ENCODE measurements at places on chromosomes 2 and 18.

- H3K4me1 ChIP-seq = peaks cover 65% of the 10 kb centered on the region
- H3K4me3 ChIP-seq = peak overlapping the region; percentile 98
- H3K27ac ChIP-seq = peak overlapping the region; percentile 83
Observed at GRCh38 chr18:2982022-2982421, 30.9 kb downstream of the LPIN2 start.

GRCh38 chr18:58284699-58285448 lies 240.8 kb downstream of the NEDD4L start:
- H3K4me1 ChIP-seq = peaks cover 7% of the 10 kb centered on the region
- no peaks in the 10 kb centered on the region for H3K27me3 ChIP-seq
- no peak for DNase-seq

DNA sequence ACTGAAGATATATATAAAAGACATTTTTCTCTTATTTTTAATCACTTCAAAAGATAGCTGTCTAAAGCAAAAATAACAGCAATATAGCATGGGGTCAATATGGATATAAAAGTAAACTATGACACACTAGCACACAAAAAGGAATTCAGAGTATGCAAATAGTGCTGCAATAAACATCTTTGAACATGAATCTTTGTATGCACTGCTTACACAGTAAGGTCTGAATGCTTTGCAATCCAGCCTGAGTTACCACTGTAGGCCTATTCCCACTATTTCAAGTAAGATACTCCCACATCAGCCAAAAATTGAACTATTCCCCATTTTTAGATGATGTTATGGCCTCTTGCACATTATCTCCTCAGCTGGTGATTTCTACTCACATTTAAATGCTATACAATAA lies 27.4 kb upstream of the ERCC3 start:
- peaks cover 91% of the 10 kb centered on the region for H3K36me3 ChIP-seq
- no peak for DNase-seq
- no peaks in the 10 kb centered on the region for H3K4me1 ChIP-seq
- H3K27ac ChIP-seq = no peak overlapping the region
- no peak overlapping the region for H3K4me3 ChIP-seq

DNA sequence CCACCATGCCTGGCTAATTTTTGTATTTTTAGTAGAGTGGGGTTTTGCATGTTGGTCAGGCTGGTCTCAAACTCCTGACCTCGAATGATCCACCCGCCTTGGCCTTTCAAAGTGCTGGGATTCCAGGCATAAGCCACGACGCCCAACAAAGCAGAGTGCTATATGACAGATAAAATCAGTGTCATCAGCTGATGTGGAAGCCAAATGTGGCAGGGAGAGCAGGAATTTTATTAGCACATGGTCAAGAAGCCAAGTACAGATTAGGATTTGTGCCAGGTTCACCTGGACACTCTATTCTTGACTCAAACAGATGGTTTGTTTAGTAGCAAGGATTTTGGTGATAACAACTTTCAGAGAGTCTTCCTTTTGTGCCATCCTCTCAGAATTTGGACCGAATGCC lies 62.7 kb downstream of the LCLAT1 start:
- H3K27me3 ChIP-seq = no peaks in the 10 kb centered on the region
- peaks cover 16% of the 10 kb centered on the region for H3K4me1 ChIP-seq
- no peak overlapping the region for H3K4me3 ChIP-seq
- H3K27ac ChIP-seq = no peak overlapping the region

- H3K27ac ChIP-seq = no peak overlapping the region
- H3K27me3 ChIP-seq = no peaks in the 10 kb centered on the region
- DNase-seq = no peak
- no peak overlapping the region for H3K4me3 ChIP-seq
- H3K36me3 ChIP-seq = no peaks in the 10 kb centered on the region
Observed at GRCh38 chr2:4745056-4745991, 946.9 kb upstream of the SOX11 start.

- no peaks in the 10 kb centered on the region for H3K27me3 ChIP-seq
- H3K4me3 ChIP-seq = no peak overlapping the region
- no peaks in the 10 kb centered on the region for H3K4me1 ChIP-seq
- no peak overlapping the region for H3K27ac ChIP-seq
- DNase-seq = no peak
Observed at GRCh38 chr18:66105016-66105415, 354.2 kb downstream of the CDH7 start.

DNA sequence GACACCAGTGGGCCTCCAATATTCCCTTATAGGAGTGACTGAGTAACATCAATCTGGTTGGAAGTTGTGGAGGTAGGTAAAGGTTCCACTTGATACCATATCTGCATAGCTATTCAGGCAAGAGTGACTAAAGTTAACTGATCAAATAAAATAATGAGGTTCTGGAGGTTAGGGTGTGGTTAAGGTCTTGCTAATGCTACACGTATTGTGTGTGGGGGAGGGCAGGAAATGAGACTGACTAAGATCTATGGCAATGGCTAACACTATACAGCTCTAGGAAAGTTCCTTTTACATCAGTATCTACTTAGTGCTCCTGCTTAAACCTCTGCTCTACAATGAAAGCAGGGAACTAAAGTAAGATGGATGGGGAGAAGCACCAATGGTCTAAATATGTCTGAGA lies 149.1 kb upstream of the MGAT5 start:
- no peaks in the 10 kb centered on the region for H3K4me1 ChIP-seq
- H3K4me3 ChIP-seq = no peak overlapping the region
- no peaks in the 10 kb centered on the region for H3K27me3 ChIP-seq
- H3K36me3 ChIP-seq = no peaks in the 10 kb centered on the region
- H3K27ac ChIP-seq = no peak overlapping the region

All from CD4-positive, CD25-positive, alpha-beta regulatory T cell (primary cell).